HAP-1 (cell line): ENCODE measurements at places on chromosomes 16 and 17.

- DNase-seq: peak; percentile 65
Measured at GRCh38 chr16:73172241-73172972, 124.5 kb upstream of the ZFHX3 start.

GRCh38 chr17:29379084-29379991, 10.8 kb upstream of the TAOK1 start:
- no peak for DNase-seq

DNA sequence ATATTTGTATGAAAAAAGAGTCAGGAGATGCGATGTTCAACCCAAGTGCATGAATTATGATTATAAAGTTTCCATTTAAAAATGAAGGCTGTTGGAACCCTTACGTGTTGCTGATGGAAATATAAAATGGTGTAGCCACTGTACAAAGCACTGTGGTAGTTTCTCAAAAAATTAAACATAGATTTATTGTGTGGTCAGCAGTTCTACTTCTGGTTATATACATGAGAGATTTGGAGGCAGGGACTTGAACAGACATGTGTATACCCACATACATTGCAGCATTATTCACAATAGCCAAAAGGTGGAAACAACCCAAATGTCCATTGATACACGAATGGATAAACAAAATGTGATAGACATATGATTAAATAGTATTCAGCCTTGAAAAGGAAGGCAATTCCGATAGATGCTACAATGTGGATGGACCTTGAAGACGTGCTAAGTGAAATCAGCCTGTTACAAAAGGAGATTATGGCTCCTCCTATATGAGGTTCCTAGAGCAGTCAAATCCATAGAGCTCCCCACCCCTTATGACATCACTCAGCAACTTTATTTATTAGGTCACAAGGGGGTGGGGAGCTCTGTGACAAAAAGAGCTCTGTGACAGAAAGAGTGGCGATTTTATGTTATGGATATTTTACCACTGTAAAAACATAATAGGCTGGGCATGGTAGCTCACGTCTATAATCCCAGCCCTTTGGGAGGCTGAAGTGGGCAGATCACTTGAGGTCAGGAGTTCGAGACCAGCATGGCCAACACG, 106.7 kb downstream of the MSI2 start:
- no peak for DNase-seq

DNA sequence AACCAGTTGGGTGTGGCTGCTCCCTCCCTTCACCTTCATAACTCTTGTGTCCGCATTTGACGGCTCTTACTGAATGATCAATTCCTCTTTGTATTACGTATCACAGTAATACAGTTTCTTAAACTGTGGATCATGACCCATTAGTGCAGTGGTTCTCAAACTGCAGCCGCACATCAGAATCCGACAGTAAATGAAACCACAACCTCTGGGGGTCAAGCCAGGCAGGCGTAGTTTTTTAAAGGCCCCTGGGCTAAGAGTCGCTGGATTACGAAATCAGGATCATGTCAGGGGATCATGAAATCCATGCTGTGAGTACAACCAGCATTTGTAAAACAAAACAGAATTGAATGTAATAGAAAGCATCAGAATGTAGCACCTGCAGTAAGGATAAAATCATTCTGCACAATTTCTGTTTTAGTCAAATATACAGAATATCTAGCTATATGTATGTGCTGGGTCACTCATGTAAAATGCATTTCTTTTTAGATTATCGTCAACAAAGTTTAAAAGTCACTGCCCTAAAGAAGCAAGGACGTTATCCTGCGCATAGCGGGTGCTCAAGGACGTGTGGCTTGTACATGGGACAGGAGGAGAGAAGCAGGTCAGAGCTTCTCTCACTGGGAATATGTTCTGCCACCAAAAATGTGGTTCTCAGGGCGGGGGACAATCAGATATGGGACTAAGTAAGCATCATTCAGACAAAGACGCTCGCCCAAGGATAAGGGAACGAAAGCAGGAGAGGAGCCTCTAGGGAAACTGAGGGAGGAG, 113.1 kb downstream of the ZFHX3 start:
- peak; percentile 56 for DNase-seq

GRCh38 chr16:23768581-23768980, 13.8 kb downstream of the CHP2 start:
- no peak for DNase-seq

GRCh38 chr17:50059759-50060273, 3.9 kb downstream of the ITGA3 start:
- no peak for DNase-seq

DNA sequence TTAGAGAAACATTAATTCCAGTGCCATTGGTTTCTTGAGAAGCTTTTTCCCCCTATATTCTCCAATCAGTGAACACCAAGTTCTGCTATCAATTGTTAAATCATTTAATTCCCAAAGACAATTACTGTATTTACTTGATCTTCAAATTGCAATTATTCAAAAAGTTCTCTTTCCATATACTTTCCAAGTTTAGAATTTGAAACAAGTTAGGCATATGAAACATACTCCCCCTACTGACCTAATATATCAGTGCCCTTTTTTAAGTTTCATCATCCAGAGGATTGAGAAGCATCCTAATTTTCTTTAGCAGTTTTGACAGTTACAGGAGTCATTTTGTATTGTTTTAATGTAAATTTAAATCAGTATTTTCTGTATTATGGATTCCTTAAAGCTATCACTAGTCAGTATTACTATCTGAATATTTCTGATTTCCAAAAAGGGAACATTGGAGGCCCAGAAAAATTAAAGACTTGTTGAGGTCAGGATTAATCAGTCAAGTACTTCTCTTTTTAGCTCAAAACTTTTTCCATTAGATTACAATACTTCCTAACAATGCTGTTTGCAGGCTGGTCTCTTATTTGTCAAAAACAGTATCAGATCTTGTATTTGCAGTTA, 16.3 kb downstream of the MEIOC start:
- no peak for DNase-seq

DNA sequence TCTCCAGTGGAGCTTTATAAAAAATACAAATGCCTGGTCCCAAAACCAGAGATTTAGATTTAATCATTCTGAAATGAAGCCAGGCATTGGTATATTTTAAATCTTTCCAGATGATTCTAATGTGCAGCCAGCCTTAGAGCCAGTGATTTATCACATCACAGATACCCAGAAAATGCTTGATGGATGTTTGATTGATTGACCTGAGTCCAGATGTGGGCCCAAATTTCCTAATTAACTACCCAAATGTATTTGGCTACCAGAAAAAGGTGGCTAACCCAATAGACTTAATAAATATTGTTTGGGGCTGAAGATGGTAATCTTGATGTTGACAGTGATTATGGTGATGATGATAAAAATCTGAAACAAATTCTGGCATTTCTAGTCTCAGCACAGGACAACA, 93.1 kb downstream of the ABCC12 start:
- no peak for DNase-seq

DNA sequence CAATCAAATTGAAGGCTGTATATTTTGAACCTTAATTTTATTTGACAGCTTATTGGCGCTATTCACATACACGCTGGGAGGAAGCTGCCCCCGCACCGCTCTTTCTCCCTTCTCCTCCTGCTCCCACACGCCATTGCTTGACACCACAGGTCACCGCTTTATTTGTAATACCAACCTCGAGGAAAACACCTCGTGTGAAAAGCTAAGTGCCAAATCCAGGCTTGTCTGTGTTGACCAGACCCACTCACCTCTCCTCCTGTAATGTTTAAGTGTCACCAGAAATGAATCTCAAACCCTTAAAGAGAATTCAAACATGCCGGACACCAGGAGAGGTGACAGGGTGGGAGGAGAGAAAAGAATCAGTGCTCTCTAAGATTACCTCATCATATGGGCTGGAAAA, 331.4 kb downstream of the GRIN2A start:
- no peak for DNase-seq

DNA sequence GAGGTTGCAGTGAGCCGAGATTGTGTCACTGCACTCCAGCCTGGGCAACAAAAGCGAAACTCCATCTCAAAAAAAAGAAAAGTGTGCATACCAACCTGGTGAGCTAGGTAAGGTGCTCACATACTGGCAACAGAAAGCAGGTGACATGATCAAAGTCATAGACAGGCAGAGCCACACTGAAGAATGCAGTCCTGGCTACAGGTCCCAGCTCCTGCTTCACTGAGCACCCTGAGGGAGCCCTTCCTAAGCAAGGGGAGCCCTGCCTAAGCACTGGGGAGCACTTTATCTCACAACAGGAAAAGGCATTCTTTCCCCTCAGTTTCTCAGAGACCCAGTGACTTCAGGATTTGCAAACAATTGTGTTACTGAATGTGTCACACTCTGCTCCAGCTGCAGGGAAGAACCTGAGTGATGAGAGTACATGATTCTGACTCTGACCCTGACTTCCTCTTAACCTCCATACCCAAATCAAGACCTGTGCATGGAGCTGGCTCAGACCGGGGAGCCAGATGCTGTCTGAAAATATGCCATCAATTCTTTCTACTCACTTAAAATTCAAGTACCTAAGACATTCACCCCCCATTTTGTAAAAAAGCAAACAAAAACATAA, 40.5 kb downstream of the ANKRD11 start:
- no peak for DNase-seq

GRCh38 chr17:58383892-58384462, 32.0 kb upstream of the SUPT4H1 start:
- DNase-seq: no peak

GRCh38 chr17:27216836-27217235, 77.1 kb upstream of the WSB1 start:
- no peak for DNase-seq

- no peak for DNase-seq
Measured at GRCh38 chr17:1137465-1137894, 42.3 kb downstream of the ABR start.

- no peak for DNase-seq
Measured at GRCh38 chr17:77037943-77038342, 102.8 kb upstream of the SEC14L1 start.

- peak; percentile 62 for DNase-seq
Measured at GRCh38 chr16:89241187-89242007, 23.9 kb downstream of the ZNF778 start.

GRCh38 chr17:73976676-73977521, 226.6 kb upstream of the RPL38 start:
- no peak for DNase-seq

DNA sequence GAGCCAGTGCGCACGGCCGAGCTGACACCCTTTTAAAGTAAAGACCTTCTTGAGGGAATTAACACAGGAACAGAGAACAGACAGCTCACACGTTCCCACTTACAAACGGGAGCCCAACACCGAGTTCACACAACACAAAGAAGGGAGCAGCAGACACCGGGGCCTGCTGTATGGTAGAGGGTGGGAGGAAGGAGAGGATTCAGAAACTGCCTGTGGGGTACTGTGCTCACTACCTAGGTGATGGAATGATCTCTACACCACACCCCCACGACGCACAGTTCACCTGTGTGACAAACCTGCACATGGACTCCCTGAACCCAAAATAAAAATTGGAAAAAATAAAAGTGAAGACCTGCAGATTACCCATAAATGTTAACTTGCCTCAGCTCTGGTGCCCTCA, 32.5 kb downstream of the TMC6 start:
- DNase-seq: no peak

GRCh38 chr16:76511203-76511602, 234.0 kb downstream of the CNTNAP4 start:
- no peak for DNase-seq

DNA sequence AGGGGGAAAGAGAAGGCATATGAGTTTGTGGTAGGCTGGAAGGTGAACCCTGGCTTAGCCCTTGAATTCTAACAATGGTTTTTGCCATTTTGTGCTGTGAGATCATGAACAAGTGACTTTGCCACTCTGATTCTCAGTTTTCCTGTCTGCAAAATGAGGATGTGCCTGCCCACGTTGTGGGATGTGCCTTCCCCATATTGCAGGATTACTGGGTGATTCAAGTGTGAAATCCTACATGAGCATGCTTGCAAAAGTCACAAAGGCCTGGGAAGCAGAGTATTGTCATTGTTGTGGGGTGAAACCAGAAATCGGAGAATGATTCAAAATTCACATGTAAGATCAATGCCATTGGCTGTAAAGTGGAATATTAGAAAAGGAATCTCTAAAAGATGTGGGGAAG, 28.6 kb upstream of the TVP23A start:
- no peak for DNase-seq

GRCh38 chr16:83666449-83666848, 141.3 kb upstream of the HSBP1 start:
- no peak for DNase-seq

GRCh38 chr16:661184-661821, 6.6 kb upstream of the RHOT2 start:
- DNase-seq: no peak

DNA sequence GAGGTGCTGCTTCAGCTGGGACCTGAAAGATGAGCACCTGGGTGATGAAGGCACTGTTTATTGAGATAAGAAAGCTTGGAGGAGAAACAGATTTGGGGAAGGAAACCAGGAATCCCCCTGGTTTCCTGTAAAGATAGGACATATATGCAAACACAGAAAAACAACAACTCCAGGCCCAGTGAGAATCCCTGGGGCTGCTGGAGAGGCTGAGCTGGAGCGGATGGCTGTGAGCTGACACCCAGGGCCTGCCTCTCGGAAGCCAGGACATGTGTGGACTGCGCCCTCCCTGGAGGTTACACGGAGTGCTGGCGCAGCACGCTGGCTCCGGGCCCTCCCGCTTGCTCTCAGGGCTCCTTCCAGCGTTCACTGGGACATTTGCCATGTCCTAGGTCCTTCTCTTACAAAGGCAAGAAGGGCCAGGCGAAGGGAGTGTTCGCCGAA, 57.5 kb downstream of the CYB5B start:
- no peak for DNase-seq

GRCh38 chr17:231966-232807, 50.7 kb upstream of the DOC2B start:
- no peak for DNase-seq

- no peak for DNase-seq
Measured at GRCh38 chr17:31439716-31440115, 48.2 kb downstream of the RAB11FIP4 start.

DNA sequence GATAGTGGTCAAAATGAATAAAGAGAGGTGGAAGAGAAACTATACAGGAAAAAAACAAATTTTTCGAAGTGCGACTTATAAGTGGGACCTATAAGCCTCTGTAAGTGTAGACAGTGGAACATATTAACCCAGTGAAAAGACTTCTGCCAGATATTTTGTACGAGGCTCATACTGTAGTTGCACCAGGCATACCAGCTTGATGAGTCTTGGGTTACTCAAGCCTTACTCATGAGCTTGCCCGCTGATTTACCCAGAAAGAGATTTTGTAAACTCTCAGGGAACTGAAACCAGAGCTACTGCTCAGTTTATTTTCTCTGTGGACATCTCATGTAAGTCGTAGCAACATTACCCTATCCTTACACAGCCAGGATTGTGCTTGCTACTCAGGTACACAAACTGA, 708.0 kb upstream of the SOX9 start:
- DNase-seq: no peak

DNA sequence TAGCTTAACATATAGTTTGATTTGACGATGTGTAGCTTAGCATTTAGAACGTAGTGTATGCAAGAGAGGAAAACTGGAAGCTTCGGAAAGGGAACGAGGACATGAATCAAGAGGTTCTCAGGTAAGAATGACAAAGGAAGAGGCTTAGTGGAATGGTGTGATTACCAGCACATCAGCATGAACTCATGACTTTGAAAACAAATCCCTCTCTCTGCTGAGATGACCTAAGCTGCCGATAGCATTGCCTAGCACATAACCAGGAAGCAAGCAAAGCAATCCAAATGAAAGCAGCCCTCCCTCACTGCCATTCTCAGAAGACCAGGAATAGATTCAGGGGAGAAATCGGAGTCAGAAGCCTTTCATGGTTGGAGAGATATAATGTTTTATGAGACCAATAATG, 51.3 kb upstream of the CCL1 start:
- no peak for DNase-seq

- peak; percentile 46 for DNase-seq
Measured at GRCh38 chr17:74354123-74354522, 7.5 kb downstream of the BTBD17 start.

- no peak for DNase-seq
Measured at GRCh38 chr16:12728469-12728868, 75.2 kb downstream of the CPPED1 start.
